ENCODE measurements at places on chromosomes 6 and 20.

DNA sequence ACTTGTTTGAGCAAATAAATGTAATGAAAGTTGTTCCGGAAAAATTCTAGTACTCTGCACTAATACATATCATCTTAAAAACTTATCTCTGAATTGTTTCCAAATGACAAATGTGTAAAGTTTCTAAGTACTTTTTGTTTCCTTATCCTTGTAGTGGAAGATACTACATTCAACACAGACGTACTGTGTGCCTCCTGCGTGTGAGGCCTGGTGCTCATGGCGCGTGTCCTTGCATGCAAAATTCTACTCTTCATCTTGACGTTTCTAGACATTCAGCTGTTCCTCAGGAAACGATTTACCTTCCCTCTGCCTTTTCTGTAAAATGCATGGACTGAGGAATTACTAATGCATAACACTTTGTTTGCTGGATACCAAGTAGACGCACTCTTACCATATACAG, 11.5 kb downstream of the DLL1 start:
- DNase-seq, result no peak

DNA sequence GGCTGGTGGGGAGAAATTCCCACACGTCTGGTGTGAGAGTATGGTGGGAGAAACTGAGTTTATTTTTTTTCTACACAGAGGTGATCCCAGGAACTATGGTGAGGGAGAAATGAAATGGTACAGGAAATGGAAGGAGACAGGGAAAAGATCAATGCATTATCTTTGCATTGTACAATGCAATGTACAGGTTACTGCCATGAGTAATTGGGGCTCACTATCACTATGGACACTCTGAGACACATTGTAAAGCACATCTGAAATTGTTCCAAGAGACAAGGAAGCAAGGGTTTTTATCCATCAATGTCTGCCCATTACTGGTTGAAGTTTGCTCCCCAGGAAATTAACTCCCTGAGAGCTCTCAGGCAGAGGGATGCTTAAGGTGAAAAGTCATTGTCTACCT, 21.7 kb upstream of the FAM184A start:
- no peak for DNase-seq

DNA sequence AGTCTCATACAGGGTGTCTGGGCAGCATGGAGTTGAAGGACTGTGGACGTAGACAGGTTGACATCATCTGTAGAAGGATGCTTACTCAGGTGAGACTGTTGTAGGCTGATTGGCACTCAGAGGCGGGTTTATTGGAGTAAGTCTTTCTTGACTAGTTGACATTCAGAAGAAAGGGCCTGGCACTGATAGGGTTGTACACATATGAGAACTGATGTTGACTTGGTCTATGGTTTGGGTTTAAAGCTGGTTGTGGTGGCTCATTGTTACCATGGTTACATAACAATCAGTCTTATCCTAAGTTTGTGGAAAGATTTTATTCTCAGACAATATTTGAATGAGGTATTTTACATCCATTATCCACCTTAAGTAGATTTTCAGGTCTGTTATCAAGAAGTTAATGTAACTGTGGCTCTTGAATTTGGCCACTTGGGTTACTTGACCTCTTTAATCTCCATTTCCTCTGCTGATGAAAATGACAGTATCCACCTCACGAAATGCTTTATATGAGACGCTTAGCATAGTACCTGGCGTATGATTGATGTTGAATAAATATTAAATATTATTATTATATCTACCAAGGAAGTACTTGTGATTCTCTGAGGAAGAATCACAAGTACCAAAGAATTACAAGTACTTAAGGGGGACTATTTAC, 109.3 kb downstream of the DNAH8 start:
- no peak for DNase-seq

DNA sequence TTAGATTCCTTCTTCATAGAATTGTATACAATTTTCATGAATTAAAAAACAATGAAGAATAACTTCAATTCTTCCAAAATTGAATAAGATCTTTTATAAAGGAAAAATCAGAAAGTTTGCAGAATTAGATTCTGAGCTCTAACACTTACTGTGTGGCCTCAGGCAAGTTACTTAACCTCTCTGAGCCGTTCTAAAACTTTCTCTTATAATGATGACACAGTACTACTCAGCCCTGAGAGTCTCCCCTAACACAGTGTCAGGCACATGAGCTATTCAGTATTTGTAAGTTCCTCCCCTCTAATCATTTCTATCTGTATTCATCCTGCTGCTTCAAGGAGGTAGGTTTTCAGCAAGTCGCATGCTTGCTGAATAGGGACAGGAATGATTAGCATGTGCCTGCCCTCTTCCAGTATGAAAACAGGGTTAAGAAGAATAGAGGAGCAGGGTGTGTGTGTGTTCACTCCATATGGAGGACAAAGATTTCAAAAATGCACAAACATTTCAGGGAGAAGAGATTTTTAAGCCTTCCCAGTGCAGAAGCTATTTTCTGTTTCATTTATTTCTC, 11.4 kb downstream of the ID4 start:
- DNase-seq, result no peak

GRCh38 chr6:151807513-151808370, at the start of gene ESR1:
ESR1 (plus strand) TSS chr6:151807682; CDS start chr6:151807913, 231 bp downstream.
- DNase-seq, result no peak

DNA sequence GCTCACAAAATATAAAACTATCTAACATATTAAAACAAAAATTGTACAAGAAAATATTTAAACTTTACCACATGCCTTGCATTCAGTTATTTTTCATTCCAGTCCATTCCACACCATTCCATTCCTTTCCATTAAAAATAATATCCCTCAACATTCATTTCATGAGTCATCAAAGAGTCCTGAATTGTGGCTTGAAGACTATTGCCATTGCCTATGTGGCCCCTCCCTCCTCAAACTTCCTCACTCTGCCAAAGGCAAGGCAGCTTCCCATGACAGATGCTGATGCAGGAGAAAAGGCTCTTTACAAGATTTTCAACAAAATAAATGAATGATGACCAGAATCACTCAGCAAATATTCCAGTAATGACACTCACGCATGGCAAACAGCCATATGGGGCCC, 31.7 kb downstream of the IL20RA start:
- no peak for DNase-seq

DNA sequence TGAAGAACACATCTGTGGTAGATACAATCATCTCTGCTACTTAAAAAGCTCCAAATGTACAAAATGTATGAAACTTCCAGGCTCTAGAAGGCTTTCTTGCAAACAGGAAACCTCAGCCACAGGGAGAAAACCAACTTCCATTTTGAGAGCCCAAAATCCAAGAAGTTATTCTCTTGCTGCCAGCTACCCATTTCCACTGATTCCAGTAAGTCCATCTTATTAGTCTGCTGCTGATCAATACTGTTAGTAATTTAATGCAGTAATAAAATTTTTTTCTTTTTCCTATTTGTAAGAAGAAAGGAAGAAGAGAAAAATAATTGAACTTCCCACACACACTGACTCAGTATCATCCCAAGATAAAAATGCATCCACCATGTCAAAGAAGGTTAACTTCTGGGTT, 169.5 kb downstream of the TASP1 start:
- DNase-seq, result no peak

GRCh38 chr6:1407499-1407990, 18.2 kb downstream of the FOXF2 start:
- no peak for DNase-seq

DNA sequence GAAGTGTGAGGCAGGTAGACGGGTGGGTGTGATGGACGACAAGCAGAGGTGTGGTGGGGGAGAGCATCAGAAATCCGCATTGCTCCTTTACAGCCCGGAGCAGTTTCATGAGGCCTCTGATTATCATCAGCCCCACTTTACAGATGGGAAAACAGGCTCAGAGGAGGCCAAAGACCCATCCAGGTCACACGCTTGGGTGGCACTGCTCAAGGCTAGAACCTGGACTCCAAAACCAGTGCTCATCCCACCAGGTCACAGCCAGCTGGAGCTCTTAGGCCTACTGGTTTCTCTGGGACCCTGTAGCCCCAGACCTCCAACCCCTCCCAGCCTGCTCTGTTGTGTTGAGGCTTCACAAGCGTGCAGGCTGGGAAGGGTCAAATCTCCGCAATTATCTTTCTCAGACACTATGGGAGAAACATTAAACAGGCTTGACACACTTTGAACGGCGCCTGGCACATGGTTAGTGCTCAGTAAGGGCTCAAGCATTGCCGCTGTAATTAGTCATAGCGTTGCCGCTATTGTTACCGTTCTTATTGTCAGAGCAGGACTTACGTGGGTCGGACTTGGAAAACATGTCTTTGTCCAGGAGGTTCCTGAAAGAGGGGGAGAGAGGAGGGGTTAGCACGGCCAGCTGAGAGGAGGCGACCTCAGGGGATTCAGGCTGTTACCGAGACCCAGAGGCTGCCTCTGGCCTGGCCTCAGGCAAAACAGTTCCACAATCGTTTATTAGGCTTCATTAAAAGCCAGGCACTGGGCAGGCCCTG, 16.6 kb downstream of the CPNE5 start:
- DNase-seq, result no peak

- DNase-seq, result no peak
Observed at GRCh38 chr6:106518748-106519147, 110.5 kb downstream of the RTN4IP1 start.

DNA sequence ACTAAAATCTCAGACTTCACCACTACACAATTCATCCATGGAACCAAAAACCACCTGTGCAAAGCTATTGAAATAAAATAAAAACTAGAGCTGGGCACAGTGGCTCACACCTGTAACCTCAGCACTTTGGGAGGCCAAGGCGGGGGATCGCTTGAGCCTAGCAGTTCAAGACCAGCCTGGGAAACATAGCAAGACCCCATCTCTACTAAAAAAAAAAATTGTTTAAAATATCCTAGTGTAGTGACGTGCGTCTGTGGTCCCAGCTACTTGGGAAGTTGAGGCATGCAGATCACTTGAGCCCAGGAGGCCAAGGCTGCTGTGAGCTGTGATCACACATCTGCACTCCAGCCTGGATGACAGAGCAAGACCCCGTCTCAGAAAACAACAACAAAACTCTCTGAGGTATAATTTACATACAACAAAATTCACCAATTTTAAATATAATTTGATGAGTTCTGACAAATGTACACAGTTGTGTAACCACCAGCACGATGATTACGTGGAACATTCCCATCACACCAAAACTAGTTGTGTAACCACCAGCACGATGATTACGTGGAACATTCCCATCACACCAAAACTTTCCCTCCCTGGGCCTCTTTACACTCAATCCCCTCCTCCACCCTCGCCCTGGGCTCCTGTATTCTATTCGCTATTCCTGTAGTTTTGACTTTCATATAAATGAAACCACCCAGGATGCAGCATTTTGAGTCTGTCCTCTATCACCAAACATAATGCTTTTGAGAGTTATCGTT, 107.5 kb downstream of the TAF4 start:
- no peak for DNase-seq

GRCh38 chr6:13765570-13765969, 48.8 kb downstream of the MCUR1 start:
- DNase-seq, result no peak

DNA sequence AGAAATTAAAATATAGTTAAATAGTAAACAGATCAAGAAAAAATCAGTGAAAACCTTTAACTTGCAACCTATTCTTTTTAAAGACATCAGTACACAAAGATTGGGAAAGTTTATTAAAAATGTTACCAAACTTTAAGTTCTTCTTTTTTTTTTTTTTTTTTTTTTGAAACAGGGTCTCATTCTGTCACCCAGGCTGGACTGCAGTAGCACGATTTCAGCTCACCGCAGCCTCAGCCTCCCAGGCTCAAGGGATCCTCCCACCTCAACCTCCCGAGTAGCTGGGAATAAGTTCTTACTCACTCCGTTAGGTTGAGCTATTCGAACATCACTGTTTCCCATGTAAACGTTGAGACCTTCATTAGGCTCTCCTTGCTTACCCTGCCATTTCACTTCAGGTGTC, 5.6 kb downstream of the MAP3K5 start:
- no peak for DNase-seq

- DNase-seq, result no peak
Observed at GRCh38 chr6:138973466-138974153, 14.4 kb downstream of the REPS1 start.

- no peak for DNase-seq
Observed at GRCh38 chr6:26476896-26477295, 19.1 kb downstream of the BTN2A1 start.

DNA sequence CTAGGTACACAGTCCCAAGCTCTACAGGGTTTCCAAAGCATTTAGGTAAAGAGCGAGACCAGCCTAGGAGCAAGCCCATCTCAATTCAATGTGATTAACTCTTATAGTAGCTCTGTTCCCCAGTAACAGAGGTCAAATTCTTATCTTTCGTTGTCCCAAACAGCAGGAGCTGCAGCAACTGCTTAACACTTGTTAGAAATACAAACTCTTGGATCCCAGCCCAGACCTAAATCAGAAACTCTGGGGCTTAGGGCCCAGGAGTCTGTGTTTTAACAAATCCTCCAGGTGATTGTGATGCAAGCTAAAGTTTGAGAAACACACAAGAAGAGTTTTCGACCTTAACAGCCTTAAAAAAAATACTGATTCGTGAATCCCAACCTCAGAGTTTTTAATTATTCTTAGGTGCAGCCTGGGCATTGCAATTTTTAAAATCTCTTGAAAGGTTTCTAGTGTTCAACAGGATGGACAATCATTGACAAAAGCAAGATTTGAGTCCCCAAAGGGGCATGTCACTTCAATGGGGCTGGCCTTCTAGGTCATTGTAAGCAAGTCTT, 127.4 kb upstream of the HCRTR2 start:
- DNase-seq, result no peak

DNA sequence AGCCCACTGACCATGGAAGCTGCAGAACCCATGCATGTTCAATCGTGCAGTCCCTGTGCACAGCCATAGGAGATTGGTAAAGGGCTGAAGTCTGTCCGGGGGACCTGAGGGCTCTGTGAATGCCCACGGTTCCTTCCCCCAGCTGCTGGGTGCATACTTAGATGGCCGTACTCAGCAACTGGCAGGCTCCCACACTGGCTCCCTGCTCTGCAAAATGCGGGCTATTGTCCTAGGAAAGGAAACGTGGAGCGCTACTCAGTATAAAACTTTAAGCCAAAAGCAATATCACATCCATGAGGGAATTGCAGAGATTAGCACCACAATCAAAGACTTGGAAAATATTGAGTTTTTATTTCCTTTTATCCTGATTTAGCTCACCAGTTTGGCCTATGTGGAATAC, 202.0 kb downstream of the WDR27 start:
- DNase-seq, result no peak

DNA sequence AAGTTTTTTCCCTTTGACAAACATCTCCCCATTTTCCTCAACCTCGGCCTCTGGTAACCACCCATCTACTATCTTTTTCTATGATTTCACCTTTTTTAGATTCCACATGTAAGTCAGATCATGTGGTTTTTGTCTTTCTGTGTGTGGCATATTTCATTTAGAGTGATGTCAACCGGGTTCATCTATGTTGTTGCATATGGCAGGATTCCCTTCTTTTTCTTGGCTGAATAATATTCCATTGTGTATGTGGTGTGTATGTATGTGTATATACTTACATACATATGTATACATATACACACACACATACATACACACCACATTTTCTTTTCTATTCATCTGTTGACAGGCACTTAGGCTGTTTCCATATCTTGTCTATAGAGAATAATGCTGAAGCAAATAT, 22.2 kb upstream of the PHIP start:
- no peak for DNase-seq

Measured in stimulated activated CD8-positive, alpha-beta memory T cell treated with anti-CD3 and anti-CD28 coated beads, Interleukin-2, amount 100 ng/mL, for 48 hours (primary cell).